Tibial artery (tissue), 4 donors: ENCODE measurements at places on chromosomes 5 and 9.

DNA sequence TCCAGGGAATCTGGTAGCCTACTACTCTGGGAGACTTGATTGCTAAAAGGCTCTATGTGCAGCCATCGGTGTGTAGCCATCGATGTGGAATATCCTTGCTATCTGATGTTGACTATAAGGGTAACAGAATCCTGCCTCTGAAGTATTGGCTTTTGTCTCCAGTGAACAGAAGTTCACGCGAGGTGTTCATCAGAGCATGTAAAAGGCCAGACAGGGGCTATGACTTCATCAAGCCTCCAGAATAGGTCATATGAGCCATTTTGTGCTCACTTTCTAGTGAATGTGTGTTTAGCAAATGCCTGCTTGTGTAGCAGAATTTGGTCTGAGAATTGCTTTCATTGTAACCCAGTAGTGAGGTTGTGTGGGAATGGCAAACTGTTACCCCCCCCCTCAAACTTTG, 66.8 kb upstream of the RAD23B start:
- no peak for DNase-seq

- DNase-seq: no peak
Measured at GRCh38 chr9:116471093-116471906, 215.8 kb upstream of the TRIM32 start.

DNA sequence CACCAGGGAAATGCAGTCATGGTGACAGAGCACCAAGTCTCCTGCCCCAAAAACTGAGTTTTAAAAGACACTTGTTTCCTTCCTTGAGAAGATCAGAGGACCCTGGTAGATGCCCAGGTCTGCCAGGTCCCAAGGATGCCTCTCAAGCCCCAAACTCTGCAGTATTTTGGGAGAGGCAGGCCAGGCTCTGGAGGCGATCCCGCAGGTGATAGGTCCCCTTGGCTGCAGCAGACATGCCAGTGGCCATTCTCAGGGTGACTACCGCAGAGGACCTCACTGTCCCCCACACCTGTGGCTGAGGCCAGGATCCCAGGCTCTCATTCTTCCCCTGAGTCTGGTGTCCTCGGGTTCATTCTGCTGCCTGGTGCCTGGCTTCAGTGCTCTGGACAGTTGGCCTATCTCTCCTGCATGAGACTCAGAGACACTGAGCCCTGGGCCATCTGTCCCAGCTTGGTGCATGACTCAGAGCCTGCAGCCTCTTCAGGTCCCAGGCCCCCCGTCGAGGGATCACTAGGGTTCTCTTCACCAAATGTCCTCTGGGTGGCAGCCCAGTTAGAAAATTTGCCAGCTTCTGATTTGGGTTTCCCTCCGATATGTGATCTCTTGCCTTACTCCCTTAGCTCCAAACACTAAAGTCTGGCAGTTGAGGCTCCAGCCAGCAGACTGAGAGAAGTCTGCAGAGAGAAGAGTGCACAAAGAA, 59.7 kb upstream of the GARNL3 start:
- DNase-seq: no peak

DNA sequence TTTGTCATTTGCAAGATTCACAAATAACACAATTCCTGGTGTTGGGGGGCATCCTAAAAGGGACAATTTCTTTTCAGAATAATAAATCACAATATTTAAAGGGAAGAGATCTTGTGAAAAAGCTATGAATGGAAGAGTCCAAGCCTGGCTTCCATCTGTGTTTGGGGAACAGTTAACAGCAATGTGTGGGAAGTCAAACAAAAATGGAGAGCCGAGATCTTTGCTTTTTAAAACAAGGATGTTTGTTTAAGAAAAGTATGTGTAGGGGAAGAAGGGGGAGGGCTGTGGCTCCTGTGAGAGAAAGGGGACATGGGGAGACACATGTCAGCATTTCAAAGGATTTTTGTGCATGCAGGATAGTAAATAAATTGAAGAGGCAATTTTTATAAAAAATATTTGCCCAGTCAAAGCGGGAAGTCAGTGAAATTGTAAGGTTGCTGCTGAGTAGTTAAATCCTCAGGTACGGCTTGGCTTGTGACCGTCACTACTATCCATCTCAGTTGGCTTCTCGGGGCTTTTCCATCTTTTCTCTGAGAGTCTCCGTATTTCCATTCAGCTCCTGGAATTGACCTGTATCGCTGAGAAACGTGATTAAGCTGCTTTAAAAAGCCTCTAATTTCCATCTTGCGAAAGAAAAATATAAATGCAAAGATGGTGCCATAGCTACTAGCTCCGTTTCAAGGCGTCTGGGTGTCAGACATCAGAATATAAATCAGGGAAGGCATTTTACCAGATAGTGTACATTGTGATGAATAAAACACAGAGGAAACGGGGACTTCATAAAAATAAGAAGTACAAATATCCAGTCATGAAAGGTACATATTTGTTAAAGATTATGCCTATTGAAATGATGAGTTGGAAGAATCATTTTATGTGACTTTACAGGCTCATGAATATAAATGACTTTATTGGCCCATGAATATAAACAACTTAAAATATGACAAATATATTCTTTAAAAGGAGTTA, 52.9 kb upstream of the VCAN start:
- no peak for DNase-seq

- no peak for DNase-seq
Measured at GRCh38 chr5:76305775-76306174, 97.3 kb upstream of the IQGAP2 start.
